ENCODE measurements at places on chromosomes 11 and 22.

DNA sequence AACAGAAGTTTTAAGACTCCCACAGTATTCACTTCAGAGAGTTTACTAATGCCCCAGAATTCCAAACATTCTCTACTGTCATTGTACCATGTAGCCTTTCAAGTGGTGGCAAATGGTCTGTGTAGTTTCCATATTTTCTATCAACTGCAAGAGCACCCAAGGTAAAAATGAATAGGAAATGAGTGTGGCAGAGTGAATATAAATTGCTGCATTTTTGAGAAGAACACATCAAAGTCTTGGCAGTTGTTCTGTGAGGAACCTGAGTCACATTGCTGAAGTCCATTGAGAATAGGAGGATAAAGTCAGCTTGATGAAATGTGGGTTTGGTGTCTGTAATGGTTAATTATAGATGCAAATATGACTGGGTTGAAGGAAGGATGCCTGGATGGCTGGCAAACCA is 193.6 kb downstream of the AASDHPPT start:
- DNase-seq = no peak

DNA sequence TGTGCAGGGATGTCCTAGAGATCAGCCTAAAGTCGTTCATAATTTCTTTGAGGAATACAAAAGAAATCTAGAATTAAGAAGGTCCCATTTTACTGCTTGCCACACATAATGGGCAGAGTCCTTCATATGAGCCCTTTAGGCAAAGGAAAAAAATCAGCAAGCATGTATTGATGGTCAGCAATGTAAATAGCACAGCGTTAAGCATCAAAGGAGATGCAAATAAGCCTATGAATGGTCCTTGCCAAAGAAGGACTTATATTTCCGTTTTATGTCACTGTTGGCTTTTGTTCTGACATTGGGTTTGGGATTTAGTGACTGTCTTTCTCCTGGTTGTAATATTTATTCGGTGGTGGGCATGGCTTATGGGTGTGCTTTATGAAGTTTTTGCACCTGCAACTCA is 69.8 kb downstream of the CD44 start:
- DNase-seq = no peak

- DNase-seq = no peak
Measured at GRCh38 chr22:18078329-18079041, 695 bp downstream of the PEX26 start.

DNA sequence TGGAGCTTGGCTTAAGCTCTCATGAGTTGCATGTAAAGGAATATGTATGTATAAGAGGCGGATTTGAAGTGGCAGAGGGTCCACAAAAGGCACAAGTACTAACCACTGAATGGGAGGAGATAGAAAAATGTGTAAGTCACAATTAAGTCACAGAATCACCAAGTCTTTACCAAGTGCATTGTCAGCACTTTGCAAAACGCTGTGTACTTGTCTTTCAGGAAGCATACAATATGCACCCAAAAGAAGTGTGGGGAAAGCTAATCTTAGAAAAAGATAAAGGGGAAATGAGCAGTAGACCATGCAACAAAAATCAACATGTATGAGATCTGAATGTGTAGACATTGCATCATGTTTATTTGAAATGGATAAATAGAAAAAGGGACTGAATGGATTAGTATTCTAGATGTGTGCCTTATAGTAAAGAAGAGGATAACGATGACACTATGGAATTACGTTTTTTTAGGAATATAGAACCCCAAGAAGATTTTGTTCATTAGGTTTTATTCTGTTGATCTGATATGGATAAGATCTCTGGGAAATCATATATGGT is 4.5 kb downstream of the CNTF start:
- no peak for DNase-seq

DNA sequence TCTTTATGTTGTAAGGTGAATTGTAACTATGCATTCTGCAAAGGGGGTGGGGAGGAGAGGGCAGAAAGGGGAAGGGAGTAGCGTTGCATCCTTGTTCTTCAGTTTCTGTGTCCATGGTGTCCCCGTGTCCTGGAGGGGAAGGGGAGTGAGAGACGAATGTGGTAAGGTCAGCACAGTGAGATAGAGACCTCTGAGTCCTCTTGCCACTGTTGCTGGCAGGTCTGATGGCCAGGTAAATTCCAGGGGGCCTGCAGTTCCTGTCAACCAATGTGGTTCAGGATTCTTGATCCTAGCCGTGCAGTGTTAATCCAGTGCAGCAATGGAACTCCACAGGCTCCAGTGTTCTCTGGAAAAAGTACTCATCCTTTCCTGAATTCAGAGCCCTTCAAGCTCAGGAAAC is 14.6 kb upstream of the ADSL start:
- DNase-seq = no peak

GRCh38 chr11:34513682-34514449 is at the start of gene ELF5:
Gene ELF5, minus strand, starts transcription at chr11:34513794. Its CDS starts 8,045 bp downstream, at chr11:34505749.
- DNase-seq = no peak

All from heart left ventricle (tissue), 16 donors.